Activated CD8-positive, alpha-beta T cell treated with anti-CD3 and anti-CD28 coated beads, Interleukin-2, amount 10 ng/mL, durations not matched to agents 7 days and 5 days (primary cell): ENCODE measurements at places on chromosomes 1 and 21.

- no peak overlapping the region for H3K27ac ChIP-seq
- peaks cover 2% of the 10 kb centered on the region for H3K4me1 ChIP-seq
- H3K4me3 ChIP-seq, result no peak overlapping the region
- DNase-seq, result no peak
- no peaks in the 10 kb centered on the region for H3K36me3 ChIP-seq
Measured at GRCh38 chr1:52343979-52344378, 22.0 kb downstream of the CC2D1B start.

- H3K27me3 ChIP-seq, result peaks cover 23% of the 10 kb centered on the region
- H3K4me1 ChIP-seq, result peaks cover 2% of the 10 kb centered on the region
- no peak for DNase-seq
- H3K4me3 ChIP-seq, result no peak overlapping the region
- no peak overlapping the region for H3K27ac ChIP-seq
- no peaks in the 10 kb centered on the region for H3K36me3 ChIP-seq
Measured at GRCh38 chr1:204792354-204792692, 78.3 kb upstream of the NFASC start.

DNA sequence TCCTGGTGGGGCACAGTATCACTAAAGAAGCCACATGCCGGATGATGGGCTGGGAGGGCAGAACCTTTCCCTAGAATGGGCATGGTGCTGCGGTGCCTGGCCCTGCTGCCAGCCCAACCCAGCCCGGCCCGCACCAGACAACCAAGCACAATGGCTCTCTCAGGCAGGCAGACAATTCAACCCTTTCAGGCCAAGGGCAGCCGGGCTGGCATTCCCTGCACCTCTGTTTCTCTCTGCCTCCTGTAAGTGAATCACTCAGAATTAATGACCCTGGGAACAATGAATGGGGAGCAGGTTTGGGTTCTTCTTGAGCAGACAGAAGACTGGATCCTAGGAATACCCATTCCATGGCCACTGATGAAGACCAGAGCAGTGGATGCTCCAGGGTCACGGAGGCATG, 41.0 kb upstream of the IFFO2 start:
- no peak overlapping the region for H3K4me3 ChIP-seq
- peaks cover 17% of the 10 kb centered on the region for H3K27me3 ChIP-seq
- peaks cover 9% of the 10 kb centered on the region for H3K4me1 ChIP-seq
- no peak overlapping the region for H3K27ac ChIP-seq

- no peak overlapping the region for H3K27ac ChIP-seq
- peaks cover 16% of the 10 kb centered on the region for H3K4me1 ChIP-seq
- H3K27me3 ChIP-seq, result peaks cover 10% of the 10 kb centered on the region
- no peaks in the 10 kb centered on the region for H3K36me3 ChIP-seq
Measured at GRCh38 chr1:200217703-200218102, 190.2 kb downstream of the NR5A2 start.

DNA sequence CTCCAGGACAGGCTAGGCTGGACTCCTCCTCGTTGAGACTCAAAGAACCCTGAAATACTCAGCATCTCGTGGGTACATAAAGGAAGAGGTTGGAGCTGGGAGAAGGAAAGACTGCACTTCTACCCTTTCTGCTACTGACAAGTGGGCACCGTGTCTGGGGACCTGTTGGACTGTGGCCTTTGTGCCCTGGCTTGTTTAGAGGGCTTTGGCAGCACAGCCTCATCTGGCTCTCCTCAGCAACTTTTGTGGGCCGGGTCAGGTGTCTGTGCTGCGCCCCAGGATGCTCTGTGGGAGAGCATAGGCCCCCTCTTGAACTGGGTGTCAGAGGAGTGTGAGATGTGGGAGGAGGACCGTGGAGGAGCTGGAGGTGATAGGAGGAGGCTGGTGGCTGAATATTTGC, 142.4 kb downstream of the FCRL5 start:
- no peak overlapping the region for H3K4me3 ChIP-seq
- no peaks in the 10 kb centered on the region for H3K36me3 ChIP-seq
- DNase-seq, result no peak
- H3K27ac ChIP-seq, result no peak overlapping the region
